ENCODE measurements at places on chromosomes 6 and 20.

GRCh38 chr6:121839896-121840295, 404.4 kb downstream of the GJA1 start:
- no peak for DNase-seq

DNA sequence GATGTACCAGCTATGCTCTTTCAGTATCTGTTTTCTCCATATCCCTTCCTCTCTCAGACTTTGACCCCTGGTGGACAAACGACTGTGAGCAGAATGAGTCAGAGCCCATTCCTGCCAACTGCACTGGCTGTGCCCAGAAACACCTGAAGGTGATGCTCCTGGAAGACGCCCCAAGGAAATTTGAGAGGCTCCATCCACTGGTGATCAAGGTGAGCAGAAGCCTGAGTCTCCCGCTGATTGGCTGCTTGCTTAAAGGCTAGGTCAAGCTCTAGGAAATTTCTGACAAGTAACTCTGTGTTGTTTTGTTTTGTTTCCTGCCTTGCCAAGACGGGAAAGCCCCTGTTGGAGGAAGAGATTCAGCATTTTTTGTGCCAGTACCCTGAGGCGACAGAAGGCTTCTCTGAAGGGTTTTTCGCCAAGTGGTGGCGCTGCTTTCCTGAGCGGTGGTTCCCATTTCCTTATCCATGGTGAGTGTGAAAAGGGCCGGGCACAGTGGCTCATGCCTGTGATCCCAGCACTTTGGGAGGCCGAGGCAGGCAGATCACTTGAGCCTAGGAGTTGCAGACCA, 28.6 kb downstream of the C6orf89 start:
- DNase-seq: no peak

GRCh38 chr6:6969761-6970223, 138.0 kb upstream of the RREB1 start:
- DNase-seq: no peak

- no peak for DNase-seq
These were observed 57.8 kb downstream of the SLC2A10 start for GRCh38 chr20:46767127-46767761.

- no peak for DNase-seq
These were observed 10.7 kb upstream of the VEGFA start for GRCh38 chr6:43759136-43759906.

DNA sequence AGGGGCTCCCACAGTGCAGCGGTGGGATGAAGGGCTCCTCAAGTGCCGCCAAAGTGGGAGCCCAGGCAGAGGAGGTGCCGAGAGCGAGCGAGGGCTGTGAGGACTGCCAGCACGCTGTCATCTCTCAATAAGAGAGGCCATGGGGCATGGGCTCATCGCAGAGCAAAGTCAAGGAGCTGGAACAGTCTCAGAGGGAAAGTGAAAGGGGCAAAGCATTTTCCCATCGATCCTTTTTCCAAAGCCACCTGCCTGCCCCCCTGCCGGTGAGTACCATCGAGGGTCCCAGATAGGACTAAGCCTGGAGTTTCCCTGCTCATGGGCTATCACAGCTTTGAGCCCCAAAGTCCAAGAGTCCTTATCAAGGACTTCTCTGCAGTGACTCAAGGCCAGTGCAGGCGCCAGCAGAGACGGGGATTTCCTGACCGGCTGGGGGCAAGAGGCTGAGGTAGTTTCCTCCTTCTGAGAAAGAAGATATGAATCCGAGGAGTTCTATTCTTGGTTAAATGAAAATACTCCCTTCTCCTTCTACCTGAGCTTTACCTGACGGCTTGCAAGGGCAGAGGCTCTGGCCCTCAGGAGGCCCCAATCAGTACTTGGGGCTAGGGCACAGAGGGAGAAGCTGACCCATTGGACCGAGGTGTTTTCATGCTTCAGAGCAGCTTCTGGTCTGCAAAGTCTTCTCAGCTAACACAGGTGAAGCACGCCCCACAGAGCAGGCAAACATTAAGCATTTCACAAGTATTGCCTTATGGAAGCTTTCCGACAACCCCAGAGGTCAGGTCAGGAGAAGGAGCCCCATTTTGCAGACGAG, 22.6 kb downstream of the ETV7 start:
- DNase-seq: no peak

DNA sequence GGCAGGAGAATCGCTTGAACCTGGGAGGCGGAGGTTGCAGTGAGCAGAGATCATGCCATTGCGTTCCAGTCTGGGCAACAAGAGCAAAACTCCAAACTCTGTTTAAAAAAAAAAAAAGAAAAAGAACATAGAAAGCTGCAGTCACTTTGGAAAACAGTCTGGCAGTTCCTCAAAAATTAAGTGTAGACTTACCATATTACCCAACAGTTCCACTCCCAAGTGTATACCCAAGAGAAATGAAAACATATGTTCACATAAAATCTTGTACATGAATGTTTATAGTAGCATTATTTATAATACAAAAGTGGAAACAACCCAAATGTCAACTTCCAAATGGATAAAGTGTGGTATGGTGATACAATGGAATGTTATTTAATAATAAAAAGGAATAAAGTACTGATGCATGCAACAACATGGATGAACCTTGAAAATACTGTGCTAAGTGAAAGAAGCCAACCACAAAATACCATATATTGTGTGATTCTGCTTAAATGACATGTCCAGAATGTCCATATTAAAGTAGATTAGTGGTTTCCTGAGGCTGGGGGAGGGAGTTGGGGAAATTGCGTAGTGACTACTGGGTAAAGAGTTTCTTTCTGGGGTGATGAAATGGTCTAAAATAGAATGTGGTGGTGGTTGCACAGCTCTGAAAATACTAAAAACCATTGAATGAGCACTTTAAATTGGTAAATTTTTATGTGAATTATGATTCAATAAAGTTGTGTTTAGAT, 62.9 kb downstream of the SUN5 start:
- no peak for DNase-seq

DNA sequence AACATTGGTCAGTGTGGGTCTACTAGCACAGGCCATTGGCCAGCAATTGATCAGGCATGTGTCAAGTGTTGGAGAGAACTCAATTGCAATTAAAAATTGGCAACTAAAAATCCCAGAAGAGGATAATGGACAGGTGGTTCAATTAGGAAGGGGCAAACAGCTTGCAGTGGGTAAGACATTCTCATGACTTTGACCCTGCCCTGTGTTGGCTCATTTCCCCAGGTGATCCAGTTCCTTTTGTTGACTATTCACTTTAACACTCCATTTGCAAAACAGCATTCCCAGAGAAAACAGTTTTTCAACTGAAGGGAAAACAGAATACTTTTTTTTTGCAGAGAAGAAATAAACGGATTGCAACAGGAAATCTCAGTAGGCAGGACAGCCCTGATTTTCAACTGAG, 28.9 kb upstream of the SCGN start:
- no peak for DNase-seq

GRCh38 chr6:156878681-156879080, 101.5 kb downstream of the ARID1B start:
- no peak for DNase-seq

GRCh38 chr20:33401921-33402369, 626 bp upstream of the CDK5RAP1 start:
- DNase-seq: no peak

- no peak for DNase-seq
These were observed 39.5 kb downstream of the NKX2-4 start for GRCh38 chr20:21357844-21358243.

- DNase-seq: no peak
These were observed 33.2 kb upstream of the TAF8 start for GRCh38 chr6:42017021-42017643.

DNA sequence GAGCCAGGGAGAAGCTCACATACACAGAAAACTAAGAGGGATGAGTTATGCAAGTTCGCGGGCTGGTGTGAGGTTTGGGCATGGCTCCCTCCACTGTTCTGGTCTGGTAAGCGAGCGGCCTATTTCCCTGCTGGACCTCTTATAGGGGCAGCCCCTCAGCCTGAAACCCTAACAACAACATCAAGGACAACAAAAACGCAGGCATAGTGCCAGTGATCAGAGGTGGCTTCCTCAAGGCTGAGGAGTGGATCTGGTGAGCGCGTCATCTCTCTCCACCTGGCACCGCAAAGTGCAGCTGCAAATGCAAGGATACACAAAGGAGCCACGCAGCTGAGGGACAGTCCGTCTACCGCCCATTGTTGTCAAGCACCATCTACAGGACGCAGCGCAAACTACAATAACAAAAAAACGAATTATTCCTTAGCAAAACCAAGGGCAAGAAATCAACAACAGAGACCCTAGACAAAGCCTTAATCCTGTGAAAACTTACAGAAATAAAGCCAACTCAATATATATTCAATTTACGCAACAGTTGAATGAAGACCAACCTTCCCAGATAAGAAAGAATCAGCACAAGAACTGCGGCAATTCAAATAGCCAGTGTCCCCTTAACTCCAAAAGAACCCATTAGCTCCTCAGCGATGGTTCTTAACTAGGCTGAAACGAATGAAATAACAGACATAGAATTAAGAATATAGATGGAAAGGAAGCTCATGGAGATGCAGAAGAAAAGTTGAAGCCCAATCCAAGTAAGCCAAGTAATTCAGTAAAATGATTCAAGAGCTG, 9.2 kb upstream of the DEFB110 start:
- no peak for DNase-seq

GRCh38 chr20:13809373-13809772, 24.5 kb downstream of the NDUFAF5 start:
- DNase-seq: no peak

DNA sequence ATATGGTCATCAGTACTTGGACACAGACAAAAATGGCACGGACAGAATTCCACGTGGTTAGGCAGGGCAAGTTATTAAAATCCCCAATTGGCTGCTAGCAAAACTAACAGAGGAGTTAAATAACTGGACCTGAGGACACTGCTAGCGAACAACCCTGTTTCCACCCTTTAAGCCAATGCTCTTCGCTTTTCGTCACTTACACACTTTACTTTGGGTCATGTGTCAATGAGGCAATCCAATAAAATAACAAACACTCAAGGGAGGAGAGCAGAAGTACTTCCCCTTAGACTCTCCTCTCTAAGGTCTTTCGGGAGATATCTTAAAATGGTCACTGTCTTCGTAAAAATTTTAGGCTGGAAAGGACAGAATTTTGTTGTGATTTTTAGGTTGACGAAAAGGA, 68.6 kb downstream of the LCA5 start:
- DNase-seq: no peak

- DNase-seq: no peak
These were observed 4.9 kb upstream of the PI16 start for GRCh38 chr6:36949636-36950035.

- no peak for DNase-seq
These were observed 40.2 kb upstream of the FAM50B start for GRCh38 chr6:3808759-3809514.

DNA sequence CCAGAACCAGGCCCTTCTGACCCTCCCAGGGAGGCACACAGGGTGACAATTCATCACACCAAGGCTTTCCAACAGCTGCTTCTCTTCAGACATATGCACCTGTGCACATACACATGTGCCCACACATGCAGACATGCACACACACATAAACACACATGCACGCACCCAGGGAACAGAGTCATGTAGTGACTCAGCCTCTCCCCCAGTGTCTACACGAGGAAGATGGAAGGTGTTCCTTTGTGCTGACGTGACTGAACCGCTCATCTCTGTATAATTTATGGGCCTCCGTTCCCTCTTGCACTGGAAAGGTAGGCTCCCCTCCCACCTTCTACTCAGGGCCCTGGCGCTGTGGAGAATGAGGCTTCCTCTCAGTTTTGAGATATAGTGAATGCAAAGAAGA, 23.8 kb upstream of the PLEKHG1 start:
- no peak for DNase-seq

- no peak for DNase-seq
These were observed 24.7 kb upstream of the PYGB start for GRCh38 chr20:25223179-25223661.

DNA sequence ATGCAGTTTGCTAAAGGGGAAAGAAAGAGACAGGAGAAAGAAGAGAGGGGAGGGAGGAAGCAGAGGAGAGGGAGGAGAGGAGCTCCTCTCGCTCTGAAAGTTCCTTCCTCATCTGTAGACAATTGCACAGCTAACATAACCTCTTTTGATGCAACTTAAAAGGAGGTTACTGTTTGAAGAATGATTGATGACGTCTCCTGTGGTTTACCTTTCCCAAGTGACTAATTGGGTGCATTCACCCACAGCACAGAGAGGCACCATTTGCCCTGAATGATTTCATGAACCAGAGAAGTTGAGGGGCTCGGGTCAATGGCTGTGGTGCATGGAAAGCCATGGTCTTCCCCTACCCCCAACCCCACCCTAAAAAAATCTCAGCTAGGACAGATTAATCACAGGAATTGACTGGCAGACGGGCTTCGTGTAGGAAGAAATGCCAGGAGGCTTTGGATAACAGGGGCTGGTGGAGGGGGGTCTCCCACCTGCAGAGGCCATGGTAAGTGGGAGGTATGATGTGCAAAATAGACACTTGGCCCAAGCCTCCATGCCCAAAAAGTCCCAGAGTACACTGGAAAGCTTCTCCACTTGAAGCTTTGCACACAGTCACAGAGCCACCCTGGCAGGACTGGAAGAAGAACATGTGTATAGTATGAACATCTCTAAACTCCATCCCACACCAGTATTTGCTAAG, 213.7 kb downstream of the ANKRD60 start:
- no peak for DNase-seq

GRCh38 chr6:79170431-79170830, 64.1 kb downstream of the HMGN3 start:
- DNase-seq: no peak

GRCh38 chr6:92507552-92507951, 911.8 kb downstream of the EPHA7 start:
- no peak for DNase-seq

GRCh38 chr6:113627480-113627879, 229.7 kb upstream of the MARCKS start:
- no peak for DNase-seq

- no peak for DNase-seq
These were observed 263.9 kb upstream of the NT5E start for GRCh38 chr6:85185977-85186376.

Data from activated gamma-delta T cell (primary cell).